COLO829 (cell line): ENCODE measurements at places on chromosomes 6 and 20.

- no peak for DNase-seq
Observed at GRCh38 chr6:81768150-81768942, 15.9 kb upstream of the TENT5A start.

DNA sequence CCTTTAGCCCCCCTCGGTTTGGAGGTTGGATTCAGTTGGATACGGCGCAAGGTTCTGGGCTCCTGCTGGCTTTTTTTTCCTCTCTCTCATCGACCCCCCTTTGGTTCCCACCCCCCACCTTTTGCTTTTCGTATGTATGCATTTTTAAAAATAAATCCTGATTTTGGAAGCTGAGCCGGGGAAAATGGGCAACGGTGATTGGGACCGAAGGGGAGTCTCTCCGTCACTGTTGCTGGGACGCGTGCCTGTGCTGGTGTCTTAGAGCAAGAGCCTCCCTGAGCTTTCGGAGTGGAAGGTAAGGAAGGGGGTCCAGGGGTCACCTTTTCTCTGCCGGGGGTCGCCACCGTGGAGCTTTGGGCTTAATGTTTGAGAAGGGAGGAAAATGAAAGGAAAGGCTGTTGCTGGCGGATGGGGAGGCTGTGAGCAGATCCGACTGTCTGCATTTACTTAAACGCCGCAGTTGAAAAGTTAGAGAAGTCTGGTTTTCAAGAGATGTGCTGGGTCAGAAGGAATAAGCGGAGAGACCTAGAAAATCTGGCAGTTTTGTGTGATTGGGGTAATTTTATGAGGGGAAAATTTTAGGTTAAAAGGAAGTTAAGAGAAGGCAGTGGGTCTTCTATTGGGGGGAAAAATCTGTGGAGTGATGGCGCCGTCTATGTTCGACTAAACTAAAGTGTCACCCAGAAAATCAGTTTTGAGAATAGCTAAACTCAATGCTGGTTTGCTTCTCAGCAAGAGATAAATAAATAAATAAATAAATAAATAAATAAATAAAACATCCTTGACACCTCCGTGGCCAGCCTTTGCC lies 828 bp downstream of the ADGRB3 start:
- DNase-seq: no peak

DNA sequence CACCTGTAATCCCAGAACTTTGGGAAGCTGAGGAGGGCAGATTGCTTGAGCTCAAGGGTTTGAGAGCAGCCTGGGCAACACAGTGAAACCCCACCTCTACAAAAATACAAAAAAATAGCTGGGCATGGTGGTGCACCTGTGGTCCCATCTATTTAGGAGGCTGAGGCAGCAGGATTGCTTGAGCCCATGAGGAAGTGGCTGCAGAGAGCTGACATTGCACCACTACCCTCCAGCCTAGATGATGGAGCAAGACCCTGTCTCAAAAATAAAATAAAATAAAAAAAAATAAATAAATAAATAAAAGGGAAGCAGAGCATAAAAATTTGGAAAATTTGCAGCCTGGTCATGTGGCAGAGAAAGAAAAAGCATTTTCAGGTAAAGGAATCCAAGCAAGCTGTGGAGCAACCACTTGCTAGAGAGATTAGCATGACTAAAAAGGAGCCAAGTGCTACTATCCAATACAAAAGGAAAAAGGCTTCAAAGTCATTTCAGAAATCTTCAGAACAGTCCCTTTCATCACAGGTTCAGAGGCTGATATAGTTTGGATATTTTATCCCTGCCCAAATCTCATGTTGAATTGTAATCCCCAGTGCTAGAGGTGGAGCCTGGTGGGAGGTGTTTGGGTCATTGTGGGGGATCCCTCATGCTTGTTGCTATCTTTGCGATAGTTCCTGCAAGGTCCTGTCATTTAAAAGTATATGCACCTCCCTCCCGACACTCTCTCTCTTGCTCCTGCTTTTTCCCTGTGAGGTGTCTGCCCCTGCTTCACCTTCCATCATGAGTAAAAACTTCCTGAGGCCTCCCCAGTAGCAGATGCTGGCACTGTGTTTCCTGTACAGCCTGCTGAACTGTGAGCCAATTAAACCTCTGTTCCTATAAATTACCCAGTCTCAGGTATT lies 11.2 kb upstream of the TTK start:
- DNase-seq: no peak

DNA sequence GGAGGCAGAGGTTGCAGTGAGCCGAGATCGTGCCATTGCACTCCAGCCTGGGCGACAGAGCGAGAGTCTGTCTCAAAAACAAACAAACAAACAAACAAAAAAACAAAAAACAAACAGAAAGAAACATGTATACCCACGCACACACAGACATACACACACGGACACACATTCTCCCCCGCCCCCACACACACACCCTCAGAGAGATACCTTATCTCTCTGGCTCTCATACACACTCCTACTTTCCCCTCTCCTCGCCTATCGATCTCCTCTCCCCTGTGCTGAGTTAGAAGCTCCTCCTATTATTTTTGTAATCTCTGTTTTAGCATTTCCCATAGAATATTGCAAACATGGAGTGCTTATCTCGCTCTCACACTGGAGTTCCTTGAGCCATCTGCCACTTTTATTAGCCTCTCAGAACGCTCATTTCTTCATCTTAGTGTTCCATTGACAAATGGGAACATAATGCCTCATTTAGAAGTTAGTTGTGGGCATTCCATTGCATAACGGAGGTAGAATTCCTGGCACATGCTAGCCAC lies 144.2 kb upstream of the CITED2 start:
- no peak for DNase-seq

DNA sequence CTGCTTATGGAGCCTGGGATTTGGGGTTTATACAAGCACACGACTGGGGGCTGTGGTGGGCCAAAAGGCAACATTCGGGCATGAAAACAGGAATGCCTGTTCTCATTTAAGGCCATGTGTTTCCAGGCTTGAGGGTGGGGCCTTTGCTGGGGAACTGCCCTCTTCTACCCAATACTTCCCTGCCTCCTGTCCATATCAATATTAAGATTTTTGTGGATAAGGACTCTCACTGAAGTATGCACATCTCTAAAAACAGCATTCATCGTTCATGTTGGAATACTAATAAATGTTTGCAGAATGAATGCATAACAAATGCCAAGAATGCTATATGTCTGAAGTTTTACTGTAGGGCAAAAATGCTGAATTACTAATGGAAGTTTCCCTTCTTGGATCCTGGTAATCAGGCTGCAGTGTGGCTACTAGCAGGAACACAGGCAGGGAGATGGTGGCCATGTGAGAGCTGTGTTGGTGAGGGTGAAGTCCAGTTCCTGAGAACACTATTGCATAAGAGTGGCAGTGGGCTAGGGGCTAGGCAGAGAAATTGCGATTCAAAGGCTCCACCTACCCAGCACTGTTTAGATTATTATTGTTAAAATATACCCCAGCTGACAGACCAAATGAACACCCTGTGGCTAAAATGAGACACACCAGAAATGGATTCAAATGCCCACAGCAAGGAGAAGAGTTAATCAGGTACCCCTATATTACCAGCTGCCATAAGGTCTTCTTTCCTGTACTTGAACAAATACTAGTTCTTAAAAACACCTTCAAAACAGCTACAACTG lies 644.3 kb downstream of the EPM2A start:
- no peak for DNase-seq

DNA sequence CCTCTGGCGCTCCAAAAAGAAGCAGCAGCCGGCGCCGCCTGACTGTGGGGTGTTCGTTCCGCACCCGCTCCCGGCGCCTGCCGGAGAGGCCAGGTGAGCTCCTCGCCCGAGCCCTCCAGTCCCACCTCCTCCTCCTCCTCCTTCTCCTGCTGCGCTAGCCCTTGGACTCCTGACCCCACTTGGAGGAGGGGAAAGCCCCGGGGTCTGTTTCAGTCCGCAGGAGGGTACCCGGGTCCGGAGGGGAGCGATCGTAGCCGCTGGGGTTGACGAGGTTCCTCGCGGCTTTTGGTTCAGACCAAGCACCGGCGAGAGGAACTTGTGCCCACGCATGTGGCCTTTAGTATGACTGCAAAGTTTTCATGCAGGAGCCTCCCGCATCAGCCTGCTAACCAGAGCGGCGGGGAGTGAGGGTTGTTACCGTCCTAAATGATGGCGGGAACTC lies 493 bp downstream of the CRYBG1 start:
- DNase-seq: no peak

GRCh38 chr20:59300333-59301081 lies at the start of gene EDN3:
EDN3 (plus strand) TSS chr20:59300611; CDS start chr20:59300813, 202 bp downstream.
- no peak for DNase-seq

DNA sequence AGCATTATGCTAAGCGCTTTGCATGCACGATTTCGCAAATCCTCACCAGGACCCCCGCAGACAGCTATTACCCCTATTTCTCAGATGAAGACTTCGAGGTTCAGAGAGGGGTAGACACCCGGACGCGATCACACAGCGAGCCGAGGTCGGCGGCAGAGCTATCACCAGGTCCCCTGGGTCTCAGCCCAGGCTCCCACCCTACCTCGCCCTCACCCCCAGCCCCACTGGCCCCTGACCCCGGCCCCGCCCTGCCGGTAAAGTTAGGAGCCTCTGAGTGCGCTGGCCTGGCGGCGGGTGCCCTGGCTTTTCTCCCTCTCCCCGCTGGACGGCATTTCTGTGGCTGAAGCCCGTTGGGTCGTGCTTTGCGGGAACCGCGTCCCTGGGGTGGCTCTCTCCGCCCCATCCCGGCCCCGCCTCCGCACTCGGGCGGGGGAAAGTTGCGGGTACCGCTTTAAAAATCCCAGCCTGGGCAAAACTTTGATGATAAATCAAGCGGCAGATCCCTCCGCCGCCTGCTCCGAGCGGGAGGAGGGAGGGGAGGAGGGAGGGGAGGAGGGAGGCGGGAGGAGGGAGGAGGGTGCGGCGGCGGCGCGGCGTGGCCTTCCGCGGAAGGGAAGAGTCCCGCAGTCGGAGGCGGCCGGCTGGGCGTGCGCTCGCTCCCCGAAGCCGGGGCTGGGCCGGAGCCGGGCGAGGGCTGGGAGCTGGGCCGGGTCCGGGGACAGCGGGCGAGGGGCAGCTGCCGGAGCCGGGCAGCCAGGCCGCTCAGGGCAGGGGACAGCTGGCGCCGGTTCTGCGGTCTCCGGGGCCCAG lies at the start of gene VSTM2L:
VSTM2L (plus strand) TSS at position 624 of the 810 bp plus-strand sequence. CDS start 224 bp downstream, outside the sequence.
- no peak for DNase-seq

- no peak for DNase-seq
Observed at GRCh38 chr6:38996676-38997075, 51.9 kb upstream of the GLP1R start.
